ENCODE measurements at places on chromosomes 2 and 18. TPM values are rescaled to one million over a fixed set of nuclear protein-coding genes. Genes with fewer than 3 reads are reported as not detected.

The SCN1A gene
- under 0.01 TPM for total RNA-seq

The UPP2 gene
- total RNA-seq, result not detected

The CAPN14 gene
- 1.9 TPM for total RNA-seq

GRCh38 chr18:7438646-7439045 is 128.5 kb upstream of the PTPRM start:
- DNase-seq, result no peak

- no peak for DNase-seq
Observed at GRCh38 chr2:201707753-201708152, 9.3 kb upstream of the MPP4 start.

GRCh38 chr18:22552899-22553460 is 135.3 kb upstream of the CTAGE1 start:
- no peak for DNase-seq

- no peak for DNase-seq
Observed at GRCh38 chr2:70936165-70936978, 672 bp downstream of the ATP6V1B1 start.

GRCh38 chr2:160365716-160366367 is 127.8 kb downstream of the RBMS1 start:
- DNase-seq, result no peak

GRCh38 chr2:225948903-225949302 is 549.4 kb downstream of the NYAP2 start:
- DNase-seq, result no peak

- DNase-seq, result no peak
Observed at GRCh38 chr2:180325416-180326120, 318.5 kb upstream of the CWC22 start.
